ENCODE measurements at places on chromosomes 12 and 14. TPM values are rescaled to one million over a fixed set of nuclear protein-coding genes. Genes with fewer than 3 reads are reported as not detected.

DNA sequence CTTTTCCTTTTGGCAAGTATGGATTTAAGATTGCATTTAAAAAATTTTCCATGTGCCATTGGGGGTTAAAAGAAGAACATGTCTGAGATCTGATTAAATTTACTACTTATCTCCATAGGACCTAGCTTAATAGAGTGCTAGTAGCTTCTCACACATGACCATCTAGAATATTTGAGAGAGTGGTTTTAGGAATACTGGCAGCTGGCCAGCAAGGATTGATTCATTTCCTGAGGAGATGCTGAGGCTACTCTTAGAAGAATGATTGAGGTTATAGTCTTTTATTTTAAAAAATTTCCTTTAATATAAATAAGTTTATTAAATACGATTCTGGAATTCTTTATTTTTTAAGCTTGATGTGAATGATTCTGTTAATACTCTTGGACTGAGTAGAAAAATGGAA lies 56.2 kb downstream of the MIPOL1 start:
- H3K27me3 ChIP-seq: no peaks in the 10 kb centered on the region
- H3K27ac ChIP-seq: no peak overlapping the region
- no peak overlapping the region for H3K4me3 ChIP-seq
- no peaks in the 10 kb centered on the region for H3K36me3 ChIP-seq
- peak; percentile 51 for DNase-seq

DNA sequence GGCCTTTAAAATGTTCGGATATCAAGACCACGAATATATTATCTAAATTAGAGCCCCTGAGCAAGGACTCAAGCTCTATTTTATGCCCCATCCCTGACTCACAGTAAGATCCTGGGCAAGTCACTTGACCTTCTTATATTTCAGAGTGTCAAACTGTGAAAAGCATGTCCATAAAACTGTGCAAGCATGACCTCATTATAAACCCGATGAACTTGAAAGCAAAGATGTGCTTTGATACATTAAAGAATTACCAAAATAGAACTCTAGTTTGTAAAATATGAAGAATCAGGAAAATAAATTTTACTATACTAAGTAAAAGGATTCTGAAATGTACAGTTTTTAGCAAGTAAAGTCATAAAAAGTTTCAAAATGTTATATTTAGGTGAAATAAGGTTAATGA lies 2.9 kb upstream of the CALM1 start:
- no peak overlapping the region for H3K27ac ChIP-seq
- H3K4me1 ChIP-seq: peaks cover 2% of the 10 kb centered on the region
- no peak for DNase-seq
- no peak overlapping the region for H3K4me3 ChIP-seq

DNA sequence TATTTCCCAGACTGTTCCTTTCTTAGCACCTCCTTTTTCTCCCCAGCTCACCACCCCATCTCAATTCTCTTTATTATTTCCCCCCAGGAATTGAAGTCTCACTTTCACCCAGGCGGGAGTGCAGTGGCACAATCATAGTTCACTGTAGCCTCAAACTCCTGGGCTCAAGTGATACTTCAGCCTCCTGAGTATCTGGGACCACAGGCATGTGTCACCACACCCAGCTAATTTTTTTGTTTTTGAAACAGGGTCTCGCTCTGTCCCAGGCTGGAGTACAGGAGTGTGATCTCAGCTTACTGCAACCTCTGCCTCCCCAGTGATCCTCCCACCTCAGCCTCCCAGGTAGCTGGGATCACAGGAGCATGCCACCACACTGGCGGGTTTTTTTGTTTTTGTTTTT lies 11.0 kb downstream of the RACGAP1 start:
- 0 out of 2 replicates have a peak, but pooled peaks cover 2% of the 10 kb centered on the region for H3K4me1 ChIP-seq
- H3K27ac ChIP-seq: no peak overlapping the region
- H3K4me3 ChIP-seq: no peak overlapping the region
- peaks cover 77% of the 10 kb centered on the region for H3K36me3 ChIP-seq

- no peaks in the 10 kb centered on the region for H3K36me3 ChIP-seq
- H3K27ac ChIP-seq: no peak overlapping the region
- no peaks in the 10 kb centered on the region for H3K27me3 ChIP-seq
- H3K4me3 ChIP-seq: no peak overlapping the region
These were observed 44.5 kb upstream of the PTPRR start for GRCh38 chr12:70964867-70965510.

- no peaks in the 10 kb centered on the region for H3K36me3 ChIP-seq
- H3K4me1 ChIP-seq: peaks cover 12% of the 10 kb centered on the region
- H3K27ac ChIP-seq: no peak overlapping the region
- DNase-seq: no peak
- H3K4me3 ChIP-seq: no peak overlapping the region
- no peaks in the 10 kb centered on the region for H3K27me3 ChIP-seq
These were observed 473.0 kb downstream of the PCNX1 start for GRCh38 chr14:71380271-71380670.

- no peak for DNase-seq
- H3K4me1 ChIP-seq: no peaks in the 10 kb centered on the region
- no peaks in the 10 kb centered on the region for H3K36me3 ChIP-seq
- 0 out of 2 replicates have a peak, but pooled peaks cover 13% of the 10 kb centered on the region for H3K27me3 ChIP-seq
- no peak overlapping the region for H3K4me3 ChIP-seq
- no peak overlapping the region for H3K27ac ChIP-seq
These were observed 56.4 kb upstream of the CISTR start for GRCh38 chr12:53808023-53808705.

DNA sequence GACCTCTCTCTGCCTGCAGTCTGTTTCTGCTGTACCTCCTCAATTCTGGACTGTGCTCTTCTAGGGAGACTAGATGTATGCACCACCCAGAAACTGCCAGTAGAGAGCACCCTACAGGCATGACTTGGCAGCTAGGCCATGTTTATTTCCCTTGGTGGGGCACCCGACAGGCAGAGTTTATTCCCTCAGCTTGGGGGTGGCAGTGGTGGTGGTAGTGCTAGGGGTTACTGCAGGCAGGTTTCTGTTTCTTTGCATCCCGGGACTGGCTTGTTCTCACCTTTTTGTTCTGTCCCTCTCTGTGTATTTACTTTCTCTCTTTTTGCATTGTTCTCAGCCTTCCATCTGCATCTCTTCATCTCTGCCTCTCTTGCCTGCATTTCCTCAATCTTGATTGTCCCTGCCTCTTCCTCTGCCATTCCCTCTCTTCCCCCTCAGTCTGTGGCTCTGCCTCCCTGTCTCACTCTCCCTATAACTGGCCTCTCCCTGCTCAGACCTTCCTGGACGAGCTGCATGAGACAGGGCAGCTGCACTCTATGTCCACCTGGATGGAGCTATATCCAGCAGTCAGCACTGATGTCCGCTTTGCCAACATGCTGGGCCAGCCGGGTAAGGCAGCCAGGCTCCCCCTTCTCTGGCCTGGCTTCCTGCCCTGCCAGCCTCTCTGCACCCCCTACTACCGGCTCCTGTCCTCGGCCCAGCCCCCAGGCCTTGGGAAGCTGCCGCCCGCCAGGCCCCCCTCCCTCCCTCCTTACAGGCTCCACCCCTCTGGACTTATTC lies 13.8 kb downstream of the PRPF40B start:
- H3K4me3 ChIP-seq: no peak overlapping the region
- no peaks in the 10 kb centered on the region for H3K36me3 ChIP-seq
- DNase-seq: peak; percentile 90
- H3K27ac ChIP-seq: no peak overlapping the region
- H3K4me1 ChIP-seq: peaks cover 4% of the 10 kb centered on the region
- H3K27me3 ChIP-seq: no peaks in the 10 kb centered on the region

GRCh38 chr12:66379616-66380015 lies 77.3 kb downstream of the HELB start:
- H3K27me3 ChIP-seq: no peaks in the 10 kb centered on the region
- no peaks in the 10 kb centered on the region for H3K4me1 ChIP-seq
- H3K27ac ChIP-seq: no peak overlapping the region
- H3K4me3 ChIP-seq: no peak overlapping the region
- no peaks in the 10 kb centered on the region for H3K36me3 ChIP-seq

DNA sequence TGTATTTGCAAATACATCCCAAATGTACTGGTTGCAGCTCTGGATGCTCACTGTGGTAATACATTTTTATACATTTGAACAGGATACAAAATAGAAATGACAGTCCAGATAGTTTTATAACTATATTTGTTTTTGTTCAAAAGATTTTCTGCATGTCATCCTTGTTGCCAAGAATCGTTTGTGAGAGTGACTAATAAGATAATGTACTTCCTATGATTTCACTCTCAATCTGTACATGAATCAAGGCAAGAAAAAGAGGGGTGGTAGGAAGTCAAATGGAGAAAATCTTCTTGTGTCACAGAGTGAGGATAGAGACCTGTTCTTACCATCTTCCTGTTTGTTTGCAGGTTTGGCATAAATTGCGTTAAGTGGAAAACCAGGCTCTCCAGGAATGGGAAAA lies 13.9 kb downstream of the ARPC3 start:
- peaks cover 37% of the 10 kb centered on the region for H3K36me3 ChIP-seq
- no peaks in the 10 kb centered on the region for H3K4me1 ChIP-seq
- DNase-seq: no peak

- H3K27me3 ChIP-seq: no peaks in the 10 kb centered on the region
- 0 out of 2 replicates have a peak overlapping the region, but pooled peaks have one; percentile 0 for H3K27ac ChIP-seq
- H3K4me1 ChIP-seq: peaks cover 23% of the 10 kb centered on the region
- peak; percentile 52 for DNase-seq
- no peak overlapping the region for H3K4me3 ChIP-seq
- H3K36me3 ChIP-seq: no peaks in the 10 kb centered on the region
These were observed 90.4 kb downstream of the SLC8A3 start for GRCh38 chr14:70098250-70098809.

GRCh38 chr14:76955575-76956315 lies 72.8 kb downstream of the IRF2BPL start:
- H3K27ac ChIP-seq: peak overlapping the region; percentile 96
- H3K36me3 ChIP-seq: no peaks in the 10 kb centered on the region
- H3K27me3 ChIP-seq: no peaks in the 10 kb centered on the region
- H3K4me3 ChIP-seq: peak overlapping the region; percentile 54

- H3K4me3 ChIP-seq: no peak overlapping the region
- DNase-seq: no peak
- no peaks in the 10 kb centered on the region for H3K36me3 ChIP-seq
- H3K27ac ChIP-seq: no peak overlapping the region
- H3K4me1 ChIP-seq: no peaks in the 10 kb centered on the region
These were observed 578.0 kb upstream of the TMEM132C start for GRCh38 chr12:127688906-127689428.

DNA sequence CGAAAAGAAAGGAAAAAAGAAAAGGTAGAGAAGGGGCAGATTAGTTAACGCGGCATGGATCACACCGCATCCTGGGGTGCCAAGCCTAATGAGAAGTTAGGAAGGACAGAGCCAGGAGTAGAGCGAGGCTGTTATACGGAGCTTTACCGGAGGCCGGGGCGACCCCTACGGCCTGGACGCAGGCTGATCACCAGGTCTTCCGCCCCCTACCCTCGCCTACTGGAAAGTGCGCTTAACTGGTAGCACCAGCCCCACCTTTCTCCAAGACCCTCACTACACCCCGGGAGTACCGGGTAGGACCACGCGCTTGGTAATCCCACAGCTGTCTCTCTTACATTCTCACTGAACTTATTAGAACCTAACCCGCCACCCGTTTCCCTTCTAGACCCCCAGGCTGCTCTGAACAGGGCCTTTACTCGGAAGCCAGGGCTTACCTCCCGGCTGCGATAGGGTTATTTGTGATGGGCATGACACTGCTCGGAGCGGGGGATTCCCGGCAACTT lies 33.8 kb downstream of the WBP11 start:
- no peaks in the 10 kb centered on the region for H3K27me3 ChIP-seq
- no peaks in the 10 kb centered on the region for H3K36me3 ChIP-seq
- H3K27ac ChIP-seq: peak overlapping the region; percentile 86
- peak overlapping the region; percentile 64 for H3K4me3 ChIP-seq

- no peaks in the 10 kb centered on the region for H3K36me3 ChIP-seq
- H3K4me1 ChIP-seq: peaks cover 15% of the 10 kb centered on the region
- peak; percentile 97 for DNase-seq
- peak overlapping the region; percentile 69 for H3K27ac ChIP-seq
These were observed 40.9 kb upstream of the VASH1 start for GRCh38 chr14:76720382-76720813.

- DNase-seq: no peak
- H3K4me3 ChIP-seq: no peak overlapping the region
- H3K27me3 ChIP-seq: no peaks in the 10 kb centered on the region
- no peak overlapping the region for H3K27ac ChIP-seq
- H3K36me3 ChIP-seq: no peaks in the 10 kb centered on the region
These were observed 406.4 kb downstream of the CCER1 start for GRCh38 chr12:90548595-90548994.

DNA sequence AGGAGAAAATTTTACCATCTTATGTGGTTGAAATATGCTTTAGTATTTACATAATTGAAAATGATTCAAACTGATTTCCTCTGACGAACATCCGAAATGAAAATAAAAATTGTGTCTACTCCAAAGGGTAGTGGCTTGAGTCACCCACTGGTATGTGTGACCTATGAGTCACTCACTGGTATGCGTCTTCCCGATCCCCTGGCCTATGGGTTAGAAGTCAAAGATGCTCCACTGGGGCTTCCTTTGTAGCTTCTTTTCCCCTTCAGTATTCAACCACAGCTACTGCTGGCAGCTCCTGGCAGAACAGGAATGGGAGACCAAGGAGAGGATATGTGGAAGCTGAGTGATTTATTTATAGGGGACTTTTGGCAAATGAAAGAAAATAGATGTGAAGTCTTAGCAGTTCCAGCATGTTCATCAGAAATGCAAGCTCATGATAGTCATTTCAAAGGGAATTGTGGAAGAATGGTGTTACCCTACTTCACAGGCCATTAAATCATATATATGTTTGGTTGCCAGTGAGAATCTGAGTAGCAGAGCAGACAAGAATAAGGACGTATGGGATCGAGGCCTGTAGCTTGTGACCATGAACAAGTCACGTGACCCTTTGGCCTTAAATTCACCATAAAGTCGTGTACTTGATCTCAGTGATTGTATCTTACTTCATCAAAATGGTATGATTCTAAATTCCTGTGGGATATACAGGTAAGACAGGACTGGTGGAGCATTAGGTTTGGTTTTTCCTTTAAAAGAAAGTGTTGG lies 108.3 kb downstream of the CRADD start:
- H3K4me1 ChIP-seq: peaks cover 51% of the 10 kb centered on the region
- peak overlapping the region; percentile 86 for H3K27ac ChIP-seq
- no peaks in the 10 kb centered on the region for H3K36me3 ChIP-seq
- H3K27me3 ChIP-seq: no peaks in the 10 kb centered on the region
- peak overlapping the region; percentile 4 for H3K4me3 ChIP-seq
- peak; percentile 75 for DNase-seq

GRCh38 chr12:54257332-54257731 lies 22.6 kb downstream of the CBX5 start:
- no peaks in the 10 kb centered on the region for H3K27me3 ChIP-seq
- peaks cover 43% of the 10 kb centered on the region for H3K36me3 ChIP-seq
- peaks cover 25% of the 10 kb centered on the region for H3K4me1 ChIP-seq

Gene IL26
- total RNA-seq: not detected

Gene HOXC12
- total RNA-seq: not detected

Gene SPTLC2
- 15.8 TPM for total RNA-seq

Gene CDK2
- 99.6 TPM for total RNA-seq

Gene PDE6H
- not detected for total RNA-seq

Gene SDR9C7
- not detected for total RNA-seq

Gene PCK2
- 14.9 TPM for total RNA-seq

Gene VRK1
- total RNA-seq: 119 TPM

Gene PTPRB
- 0.02 TPM for total RNA-seq

Gene GPR65
- 0.05 TPM for total RNA-seq

Gene BCL7A
- total RNA-seq: 14.4 TPM

Gene CISTR
- total RNA-seq: not detected
